ENCODE measurements at places on chromosomes 3 and 15.

GRCh38 chr3:191802671-191803070 is 341.7 kb downstream of the PYDC2 start:
- no peak for DNase-seq

GRCh38 chr3:40873476-40873875 is 325.8 kb upstream of the CTNNB1 start:
- no peak for DNase-seq

DNA sequence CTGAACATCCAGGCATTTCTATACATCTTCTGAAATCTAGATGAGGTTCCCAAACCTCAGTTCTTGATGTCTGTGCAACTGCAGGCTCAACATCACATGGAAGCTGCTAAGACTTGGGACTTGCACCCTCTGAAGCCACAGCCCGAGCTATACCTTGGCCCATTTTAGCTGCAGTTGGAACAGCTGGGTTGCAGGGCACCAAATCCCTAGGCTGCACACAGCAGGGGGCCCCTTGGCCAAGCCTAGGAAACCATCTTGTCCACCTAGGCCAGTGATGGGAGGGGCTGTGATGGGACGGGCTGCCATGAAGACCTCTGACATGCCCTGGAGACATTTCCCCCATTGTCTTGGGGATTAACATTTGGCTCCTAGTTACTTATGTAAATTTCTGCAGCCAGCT is 415.8 kb upstream of the SUCLG2 start:
- DNase-seq, result no peak

- no peak for DNase-seq
Observed at GRCh38 chr3:194577986-194578905, 55.0 kb downstream of the TMEM44 start.

DNA sequence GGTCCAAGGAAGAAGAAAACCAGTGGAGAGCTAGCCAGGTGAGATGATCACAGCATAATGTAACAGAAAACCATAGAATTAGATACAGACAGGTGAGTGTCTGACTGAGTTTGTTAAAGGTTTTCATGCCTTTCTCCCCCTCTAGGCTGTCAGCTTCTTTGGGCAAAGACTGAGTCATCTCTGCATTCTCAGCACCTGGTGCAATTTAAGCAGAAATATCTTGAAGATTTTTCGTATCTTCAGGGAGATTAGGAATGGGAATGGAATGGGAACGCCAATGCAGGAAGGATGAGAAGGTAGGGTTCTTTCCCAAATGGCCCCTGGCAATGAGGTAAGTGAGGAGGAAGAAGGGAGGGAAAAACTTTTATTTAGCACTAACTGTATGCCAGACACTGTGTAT is 122.0 kb upstream of the SLC7A14 start:
- no peak for DNase-seq

GRCh38 chr15:88467935-88468528 is 524 bp downstream of the MRPS11 start:
- DNase-seq, result no peak

DNA sequence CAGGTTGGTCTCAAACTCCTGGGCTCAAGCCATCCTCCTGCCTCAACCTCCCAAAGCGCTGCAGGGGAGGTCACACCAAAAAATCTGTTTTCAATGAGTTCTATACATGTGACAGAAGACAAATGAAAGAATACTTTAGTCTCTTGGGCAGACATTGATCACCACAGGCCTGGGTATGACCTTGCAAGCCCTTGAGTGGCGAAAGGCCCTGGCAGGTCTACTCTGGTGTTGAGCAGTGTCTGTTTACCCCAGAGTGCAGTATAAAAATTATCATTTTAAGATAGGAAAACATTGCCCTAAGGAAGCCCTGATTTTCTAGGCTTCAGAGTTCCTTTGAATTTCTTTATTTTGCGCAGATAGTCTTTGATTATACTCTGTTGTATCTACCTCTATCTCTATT is 61.6 kb upstream of the GBE1 start:
- no peak for DNase-seq

GRCh38 chr15:76155731-76156130 is 95.9 kb downstream of the TMEM266 start:
- DNase-seq, result no peak

- peak; percentile 37 for DNase-seq
Observed at GRCh38 chr3:50267280-50267913, 1.6 kb upstream of the SEMA3B start.

- no peak for DNase-seq
Observed at GRCh38 chr3:115418583-115418982, 204.7 kb upstream of the GAP43 start.

DNA sequence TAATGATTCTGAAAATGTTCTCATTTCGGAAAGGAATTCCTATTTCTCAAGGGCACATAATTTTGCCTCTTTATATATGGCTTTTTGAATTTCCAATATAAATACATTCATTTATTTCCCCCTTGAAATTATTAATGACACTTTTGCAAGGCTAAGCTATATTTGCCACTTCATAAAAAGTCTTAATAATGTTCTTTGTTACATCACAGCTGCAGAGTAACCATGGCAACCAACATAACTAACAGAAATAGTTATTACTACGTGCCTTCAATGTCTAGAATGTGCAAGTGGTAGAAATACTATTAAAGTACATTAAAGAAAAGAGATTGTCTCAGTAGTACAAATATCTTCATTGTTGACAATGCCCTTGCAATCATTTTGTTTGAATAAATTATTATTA is 471.8 kb downstream of the C3orf38 start:
- no peak for DNase-seq

DNA sequence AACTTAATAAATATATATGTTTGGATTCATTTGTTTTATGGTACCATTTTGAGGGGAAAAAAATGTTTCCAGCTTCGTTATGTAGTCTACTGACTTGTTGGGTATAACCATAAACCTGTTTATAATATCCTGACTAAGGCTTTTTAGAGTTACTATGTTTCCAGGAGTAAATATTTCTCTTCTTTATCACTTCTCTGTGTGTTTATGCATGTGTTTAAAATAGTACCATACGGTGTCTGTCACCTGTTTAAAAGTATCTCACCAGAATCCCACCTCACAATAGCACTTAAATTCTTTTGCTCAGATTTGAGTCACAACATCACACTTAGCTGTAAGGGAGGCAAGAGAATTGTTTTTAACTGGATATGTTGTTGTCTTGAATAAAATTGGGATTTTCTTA is 15.1 kb downstream of the LACTB start:
- no peak for DNase-seq

DNA sequence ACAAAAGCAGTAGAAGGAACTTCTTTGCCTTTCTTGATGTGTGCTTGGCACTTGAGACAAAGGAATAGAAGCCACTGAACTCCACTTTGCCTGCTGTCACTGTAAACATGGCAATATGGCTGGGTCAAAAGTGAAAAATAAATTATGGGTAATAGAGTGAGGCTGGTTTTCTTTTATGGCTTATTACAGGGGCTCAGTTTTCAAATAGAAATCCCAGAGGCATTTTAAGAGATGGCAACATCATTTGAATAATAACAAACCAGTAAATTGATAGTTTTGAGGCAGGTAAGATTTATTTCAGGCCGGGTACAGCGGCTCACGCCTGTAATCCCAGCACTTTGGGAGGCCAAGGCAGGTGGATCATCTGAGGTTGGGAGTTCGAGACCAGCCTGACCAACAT is 2.8 kb downstream of the C3orf52 start:
- DNase-seq, result no peak

DNA sequence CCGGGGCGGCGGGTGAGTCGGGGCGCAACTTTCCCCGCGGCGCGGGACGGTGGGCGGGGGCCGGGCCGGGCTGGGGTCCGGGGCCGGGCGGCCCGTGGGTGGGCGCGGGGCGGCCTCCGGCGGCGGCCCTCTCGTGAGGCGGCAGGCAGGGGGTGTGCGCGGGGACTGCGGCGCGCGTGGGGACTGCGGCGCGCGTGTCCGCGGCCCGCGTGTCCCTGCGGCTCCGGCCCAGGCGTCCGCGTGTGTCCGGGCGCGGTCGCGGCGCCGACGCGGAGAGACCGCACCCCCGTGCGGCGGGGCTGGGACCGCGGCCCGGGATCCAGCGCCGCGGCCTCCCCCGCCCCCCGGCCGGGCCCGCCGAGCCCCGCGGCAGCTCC is 349 bp downstream of the PLXNA1 start:
- no peak for DNase-seq

DNA sequence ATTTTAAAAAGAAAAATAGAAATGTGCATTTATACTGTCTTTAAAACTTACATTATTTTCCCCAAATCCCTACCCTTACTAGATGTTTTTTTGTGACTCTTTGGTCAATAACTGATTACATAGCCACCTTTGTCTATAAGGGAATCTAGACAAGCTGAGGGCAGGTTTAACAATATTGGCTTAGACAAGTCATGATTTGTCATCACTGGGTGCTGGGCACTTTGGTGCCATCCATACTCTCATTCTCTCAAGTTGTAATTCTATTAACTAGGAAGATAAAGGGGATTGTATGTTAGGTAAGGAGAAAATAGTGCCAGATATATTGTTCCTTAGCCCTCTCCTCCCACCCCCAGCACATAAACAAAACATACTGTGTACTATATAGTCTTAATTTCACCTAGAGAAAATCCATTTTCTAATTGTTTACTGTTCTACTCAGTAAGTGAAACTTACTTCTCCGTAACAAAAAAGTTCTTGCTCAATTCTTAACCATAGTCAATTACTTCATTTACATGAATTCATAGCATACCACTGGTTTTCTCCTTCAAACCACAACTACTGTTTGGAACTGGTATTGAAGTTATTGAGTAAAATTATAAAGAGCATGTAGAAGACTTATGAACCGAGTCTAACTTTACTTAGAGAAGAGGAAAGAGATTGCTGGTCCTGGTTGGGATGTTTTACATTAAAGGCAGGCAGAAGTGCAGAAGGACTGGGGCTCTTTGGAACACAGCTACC is 877.1 kb downstream of the PDCD6IP start:
- DNase-seq, result no peak

- no peak for DNase-seq
Observed at GRCh38 chr15:77749236-77749997, 116.7 kb upstream of the LINGO1 start.
